ENCODE measurements at places on chromosomes 5 and 9.

GRCh38 chr9:29640507-29640906, 2067.2 kb upstream of the C9orf72 start:
- DNase-seq = no peak

DNA sequence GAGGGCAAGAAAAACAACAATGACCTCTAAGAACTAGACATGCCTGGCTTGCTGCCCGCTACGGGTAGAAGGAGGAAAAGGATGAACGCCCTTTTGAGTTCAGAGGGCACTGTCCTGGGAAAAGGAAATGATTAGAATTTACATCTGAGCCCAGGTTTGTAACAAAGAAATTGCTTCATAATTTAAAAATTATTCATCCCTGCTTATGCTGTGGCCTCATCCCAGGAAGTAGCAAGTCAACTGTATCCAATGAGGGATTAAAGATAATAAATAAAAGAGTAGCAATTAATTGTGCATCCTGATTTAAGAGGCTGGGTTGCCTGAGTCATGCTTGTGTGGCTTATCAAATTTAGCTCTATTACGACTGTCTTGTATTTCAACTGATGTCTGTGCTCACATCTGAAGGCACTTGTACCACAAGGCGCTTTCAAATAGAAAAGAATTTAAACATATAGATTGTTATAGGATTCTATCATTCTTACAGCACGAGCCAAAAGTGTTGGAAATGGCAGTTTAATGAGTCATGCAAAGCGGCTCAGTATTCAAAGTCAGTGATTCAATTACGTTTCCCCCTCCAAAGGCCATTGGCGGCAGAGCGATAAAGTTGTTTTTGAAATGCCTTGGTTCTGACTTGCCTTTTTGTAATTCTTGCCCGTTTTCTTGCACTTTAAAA, 40.0 kb upstream of the DMRT1 start:
- no peak for DNase-seq

- no peak for DNase-seq
Observed at GRCh38 chr9:32875242-32875641, 91.9 kb downstream of the TMEM215 start.

DNA sequence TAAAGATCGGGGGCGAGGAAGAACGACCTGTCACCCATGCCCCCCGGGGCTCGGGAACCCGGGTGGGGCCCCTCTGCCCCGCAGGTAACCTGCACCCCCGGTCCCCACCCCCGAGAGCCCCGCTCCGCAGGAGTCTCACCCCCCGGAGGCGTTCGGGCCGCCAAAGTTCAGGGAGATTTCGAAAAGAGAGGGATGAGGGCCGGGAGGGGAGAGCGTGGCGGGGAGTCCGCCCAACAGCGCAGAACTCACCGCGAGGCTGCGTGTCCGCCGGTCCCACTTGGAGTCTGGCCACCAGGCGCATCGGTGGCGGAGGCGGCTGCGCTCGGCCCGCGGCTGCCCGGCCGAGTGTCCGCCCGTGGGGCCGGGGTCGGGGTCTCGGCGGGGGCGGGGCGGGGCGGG, at the start of gene PHF19:
Gene PHF19, minus strand, starts transcription at position 347 of the 399 bp plus-strand sequence. CDS start 2,447 bp downstream, outside the sequence.
- DNase-seq = peak; percentile 81

DNA sequence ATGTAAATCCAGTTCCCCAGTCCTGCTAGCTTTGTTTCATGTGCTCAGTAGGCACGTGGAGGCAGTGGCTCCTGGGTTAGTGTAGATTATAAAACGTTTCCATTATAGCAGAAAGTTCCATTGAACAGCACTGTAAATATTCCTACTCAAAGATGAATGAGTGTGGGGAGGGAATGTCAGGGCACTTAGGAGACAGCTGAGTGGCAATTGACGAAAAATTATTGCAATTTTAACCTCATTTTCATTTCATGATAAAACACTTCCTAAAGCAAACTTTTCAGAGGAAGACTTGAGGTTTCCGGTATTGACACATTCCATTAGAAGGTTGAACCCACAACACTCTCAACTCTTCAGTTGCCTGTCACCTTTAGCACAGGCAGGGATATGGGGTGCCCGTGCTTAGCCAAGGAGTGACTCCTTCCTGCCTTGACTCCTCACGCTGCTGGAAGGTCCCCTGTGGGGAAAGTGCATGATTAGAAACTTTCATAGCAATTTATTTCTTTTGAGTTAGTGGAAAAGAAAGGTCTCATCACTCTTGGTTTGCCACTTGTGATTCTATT, 41.2 kb downstream of the SLC46A2 start:
- DNase-seq = no peak

DNA sequence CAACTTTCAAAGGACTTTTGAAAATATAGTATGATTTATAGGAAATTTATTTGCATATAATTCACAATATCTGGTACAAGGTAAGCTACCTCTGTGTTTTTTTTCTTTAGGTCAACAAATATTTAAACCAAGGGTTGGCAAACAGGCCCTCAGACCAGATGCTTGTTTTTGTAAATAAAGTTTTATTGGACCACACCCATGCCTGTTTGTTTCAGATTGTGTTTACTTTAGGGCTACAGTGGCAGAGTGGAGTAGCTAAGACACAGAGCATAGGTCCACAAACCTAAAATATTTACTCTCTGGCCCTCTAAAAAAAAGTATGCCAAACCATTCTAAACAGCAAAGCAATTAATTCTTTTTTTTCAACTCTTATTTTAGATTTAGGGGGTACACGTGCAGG, 119.7 kb upstream of the CCDC152 start:
- DNase-seq = no peak

- no peak for DNase-seq
Observed at GRCh38 chr5:1103505-1104326, 8.1 kb downstream of the SLC12A7 start.

DNA sequence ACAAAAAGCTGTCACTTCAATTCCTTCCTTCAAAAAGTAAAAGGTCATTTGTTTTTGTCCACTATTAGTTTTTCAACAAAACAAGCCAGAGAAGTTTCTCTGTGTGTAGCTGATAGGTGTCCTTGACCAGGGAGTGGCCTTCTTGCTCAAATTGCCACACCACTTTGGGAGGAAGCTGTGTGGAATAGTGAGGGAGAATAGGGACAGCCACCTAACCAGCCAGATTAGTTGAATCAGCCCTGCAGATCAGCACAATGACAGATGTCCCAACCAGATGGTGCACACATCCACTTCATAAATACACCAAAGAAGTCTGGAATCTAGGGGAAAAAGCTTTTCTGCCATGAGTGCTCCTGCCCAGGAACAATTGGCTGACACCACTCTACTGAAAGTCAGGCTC, 37.2 kb downstream of the NREP start:
- no peak for DNase-seq

GRCh38 chr5:172063463-172064235, 57.2 kb upstream of the FBXW11 start:
- no peak for DNase-seq

- no peak for DNase-seq
Observed at GRCh38 chr5:69075522-69076179, 18.2 kb upstream of the SLC30A5 start.

DNA sequence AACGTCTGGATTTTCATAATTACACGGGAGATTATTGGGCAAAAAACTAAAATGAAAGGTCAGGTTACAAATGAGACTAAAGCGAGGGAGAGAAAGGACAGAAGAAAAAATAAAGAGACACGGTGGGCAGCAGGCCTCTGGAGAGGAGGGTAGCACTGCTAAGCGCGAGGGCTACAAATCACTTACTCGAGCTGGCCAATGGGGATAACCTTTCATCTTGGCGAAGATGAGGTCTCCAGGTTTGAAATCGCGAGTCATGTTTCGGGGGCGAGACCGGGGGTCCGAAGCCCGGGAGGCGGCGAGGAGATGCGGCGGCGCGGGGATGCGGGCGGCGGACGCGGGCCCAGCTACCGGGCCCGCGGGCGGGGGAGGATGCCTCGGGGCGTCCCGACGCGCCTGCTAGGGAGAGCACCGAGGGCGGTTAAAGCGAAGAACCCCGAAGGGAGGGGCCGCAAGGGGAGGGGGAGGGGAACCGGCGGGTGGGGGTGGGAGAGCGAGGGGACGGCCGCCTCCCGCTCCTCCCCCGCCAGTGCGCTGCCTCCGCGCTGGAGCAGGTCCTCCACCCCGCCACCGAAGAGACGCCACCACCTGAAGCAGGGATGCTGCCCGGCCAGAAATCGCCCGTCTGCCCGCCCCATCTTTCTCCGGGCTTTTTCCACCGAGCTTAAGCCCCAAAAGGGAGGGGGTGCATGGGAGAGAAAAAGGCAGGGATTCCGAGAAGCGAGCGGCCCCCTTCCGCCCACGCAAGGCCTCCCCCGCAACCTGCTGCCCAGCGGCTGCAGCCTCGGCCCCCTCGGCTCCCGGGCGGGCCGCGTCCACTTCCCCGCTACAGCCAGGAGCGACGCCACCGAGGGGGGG, 610 bp downstream of the PSIP1 start:
- peak; percentile 46 for DNase-seq

DNA sequence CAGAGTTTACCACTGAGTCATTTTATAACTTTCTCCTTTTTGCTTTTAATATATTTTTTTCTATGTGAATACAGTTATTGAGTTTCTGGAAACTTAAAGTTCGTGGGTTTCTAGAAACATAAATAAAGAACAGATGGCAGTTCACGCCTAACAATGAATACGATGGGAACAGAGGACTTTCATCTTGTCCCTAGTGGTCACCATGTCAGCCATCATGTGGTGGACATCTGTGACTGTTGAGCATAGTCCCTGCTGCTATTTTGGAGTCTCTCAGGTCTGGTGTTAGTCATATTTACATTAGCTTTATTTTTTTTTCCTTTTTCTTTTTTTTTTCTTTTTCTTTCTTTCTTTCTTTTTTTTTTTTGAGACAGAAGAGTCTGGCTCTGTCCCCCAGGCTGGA, 85.3 kb downstream of the XRCC4 start:
- no peak for DNase-seq

- DNase-seq = no peak
Observed at GRCh38 chr5:79736528-79737514, 47.2 kb downstream of the CMYA5 start.

DNA sequence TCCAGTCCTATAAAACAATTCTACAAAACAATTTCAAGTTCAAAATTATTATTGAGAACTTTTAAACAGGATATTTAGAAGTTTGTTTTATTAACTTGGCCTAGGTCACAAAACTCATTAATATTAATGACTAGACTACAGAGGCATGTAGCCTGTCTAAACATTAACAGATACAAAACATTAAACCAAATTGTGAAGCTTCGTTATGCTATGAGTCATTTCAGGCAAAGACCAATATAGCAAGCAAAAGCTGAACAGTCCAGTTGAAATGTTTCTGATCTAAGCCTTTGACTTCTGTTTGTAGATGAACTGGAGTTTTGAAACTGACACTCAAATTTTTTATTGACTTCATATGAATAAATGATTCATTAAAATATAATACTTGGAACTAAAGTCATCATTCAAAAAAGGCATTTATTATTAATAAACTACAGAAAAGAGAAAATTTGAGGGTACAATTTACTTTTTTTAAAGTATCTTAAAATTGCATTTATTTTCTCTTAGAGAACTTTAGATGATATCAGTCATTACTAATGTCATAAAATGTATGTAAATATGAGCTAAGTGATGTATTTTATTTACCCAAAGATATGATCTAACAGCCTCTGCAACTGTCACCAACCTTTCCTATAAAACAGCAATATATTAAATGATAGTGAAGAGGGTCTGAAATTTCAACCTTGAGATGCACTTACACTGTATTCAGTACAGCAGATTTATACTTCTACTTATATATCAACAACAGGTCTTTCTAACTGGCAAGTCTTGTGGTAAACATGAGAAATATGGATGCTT, 188.8 kb downstream of the COMMD10 start:
- DNase-seq = no peak

DNA sequence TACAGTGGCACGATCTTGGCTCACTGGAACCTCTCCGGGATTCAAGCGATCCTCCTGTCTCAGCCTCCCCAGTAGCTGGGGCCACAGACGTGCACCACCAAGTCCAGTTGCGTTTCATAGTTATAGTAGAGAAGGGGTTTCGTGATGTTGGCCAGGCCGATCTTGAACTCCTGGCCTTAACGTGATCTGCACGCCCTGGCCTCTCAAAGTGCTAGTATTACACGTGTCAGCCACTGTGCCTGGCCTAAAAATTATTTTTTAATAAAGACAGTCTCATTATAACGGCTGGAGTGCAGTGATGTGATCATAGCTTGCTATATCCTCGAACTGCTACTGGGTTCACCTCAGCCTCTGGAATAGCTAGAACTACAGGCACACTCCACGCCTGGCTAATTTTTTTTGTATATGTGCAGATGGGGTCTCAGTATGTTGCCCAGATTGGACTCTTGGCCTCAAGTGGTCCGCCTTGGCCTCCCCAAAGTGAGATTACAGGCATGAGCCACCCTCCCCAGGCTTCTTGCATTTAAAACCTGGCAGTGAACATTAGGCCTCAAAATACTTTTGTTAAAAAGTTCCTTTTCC, 4.4 kb downstream of the NPM1 start:
- DNase-seq = no peak

GRCh38 chr5:179889885-179890284, 17.8 kb downstream of the TBC1D9B start:
- DNase-seq = no peak

DNA sequence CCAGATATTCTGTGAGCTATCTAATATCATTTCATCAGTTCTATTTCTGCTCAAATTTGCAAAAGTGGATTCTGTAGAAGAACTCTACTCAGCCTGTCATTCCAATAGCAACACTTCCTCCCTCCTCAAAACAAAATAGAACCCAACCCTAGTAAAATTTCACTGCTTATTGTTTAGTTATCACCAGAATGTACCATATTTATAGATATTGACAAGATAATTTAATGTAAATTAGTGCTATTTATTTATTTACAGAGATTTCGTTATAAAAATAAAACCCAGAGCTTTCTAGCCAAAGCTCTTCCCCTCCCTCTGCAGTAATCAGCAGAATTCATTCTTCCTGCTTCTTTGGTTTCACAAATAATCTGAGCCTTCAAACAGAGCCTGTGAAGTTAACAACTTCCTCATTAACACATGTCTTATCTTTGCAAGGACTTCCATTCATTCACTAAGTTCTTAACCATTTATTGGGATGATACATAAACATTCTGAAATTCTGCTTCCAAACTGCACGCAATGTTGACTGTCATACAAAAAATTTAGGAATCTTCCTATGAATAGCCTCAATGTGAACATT, 73.7 kb upstream of the PJA2 start:
- DNase-seq = no peak

GRCh38 chr5:1490376-1490775, 33.4 kb downstream of the LPCAT1 start:
- DNase-seq = no peak

- no peak for DNase-seq
Observed at GRCh38 chr5:150176745-150177477, 10.3 kb downstream of the CDX1 start.

- no peak for DNase-seq
Observed at GRCh38 chr5:119336845-119337580, 18.8 kb upstream of the TNFAIP8 start.

- DNase-seq = no peak
Observed at GRCh38 chr5:145008876-145009530, 826.1 kb downstream of the PRELID2 start.

DNA sequence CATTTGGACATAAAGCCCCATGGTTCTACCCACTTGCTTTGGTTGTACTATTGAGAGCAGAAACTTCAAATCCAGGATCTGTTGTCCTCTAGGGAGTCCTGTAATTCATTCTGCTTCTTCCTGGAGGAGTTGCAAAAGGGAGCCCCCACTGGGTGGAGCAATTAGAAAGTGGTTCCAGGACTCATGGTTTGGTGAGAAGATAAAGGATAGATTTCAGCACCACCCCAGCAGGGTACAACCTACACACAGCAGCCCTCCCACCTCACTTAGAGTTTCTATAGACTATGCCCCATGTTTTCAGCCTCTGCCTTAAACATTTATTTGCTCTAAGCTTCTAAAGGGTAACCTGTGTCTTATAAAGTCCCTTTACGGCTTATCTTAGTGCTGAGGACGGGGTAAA, 112.6 kb upstream of the ARRDC3 start:
- DNase-seq = no peak
